ENCODE measurements at places on chromosomes 13 and 19.

- DNase-seq: no peak
Observed at GRCh38 chr19:13732337-13732736, 32.0 kb upstream of the MRI1 start.

- DNase-seq: no peak
Observed at GRCh38 chr13:104616990-104617389, 1550.8 kb upstream of the SLC10A2 start.

GRCh38 chr13:31963631-31964030 lies 67.9 kb upstream of the FRY start:
- no peak for DNase-seq

- peak; percentile 79 for DNase-seq
Observed at GRCh38 chr19:45251452-45252354, 632 bp downstream of the MARK4 start.

DNA sequence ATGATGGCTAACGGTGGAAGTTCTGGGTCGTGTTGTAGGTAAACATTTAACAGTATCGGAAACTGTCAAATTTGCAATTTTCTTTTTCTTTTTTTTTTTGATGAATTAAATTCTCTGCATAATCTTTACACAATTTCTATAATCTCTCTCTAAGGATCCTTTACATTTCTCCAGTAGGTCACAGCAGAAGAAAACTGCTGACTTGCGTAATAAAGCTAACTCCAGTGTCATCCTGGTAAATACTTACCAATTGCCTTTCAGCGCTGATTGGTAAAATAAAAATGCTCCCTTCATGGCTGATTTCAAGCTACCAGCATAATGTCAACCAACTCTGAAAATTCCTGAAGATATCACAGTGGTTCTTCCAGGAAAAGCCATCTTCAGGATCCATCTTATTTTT lies 510.5 kb upstream of the ATXN8OS start:
- DNase-seq: no peak

GRCh38 chr13:112574416-112574815 lies 13.5 kb downstream of the TUBGCP3 start:
- no peak for DNase-seq

- DNase-seq: peak; percentile 40
Observed at GRCh38 chr19:8445488-8446001, 770 bp downstream of the HNRNPM start.

GRCh38 chr19:7983995-7984837 lies 21.2 kb downstream of the ELAVL1 start:
- DNase-seq: no peak

GRCh38 chr13:30727491-30728355 lies 7.6 kb upstream of the ALOX5AP start:
- no peak for DNase-seq

- no peak for DNase-seq
Observed at GRCh38 chr13:44817131-44817671, 172.1 kb downstream of the NUFIP1 start.

GRCh38 chr13:113053801-113054604 lies 51.6 kb upstream of the F7 start:
- DNase-seq: no peak

DNA sequence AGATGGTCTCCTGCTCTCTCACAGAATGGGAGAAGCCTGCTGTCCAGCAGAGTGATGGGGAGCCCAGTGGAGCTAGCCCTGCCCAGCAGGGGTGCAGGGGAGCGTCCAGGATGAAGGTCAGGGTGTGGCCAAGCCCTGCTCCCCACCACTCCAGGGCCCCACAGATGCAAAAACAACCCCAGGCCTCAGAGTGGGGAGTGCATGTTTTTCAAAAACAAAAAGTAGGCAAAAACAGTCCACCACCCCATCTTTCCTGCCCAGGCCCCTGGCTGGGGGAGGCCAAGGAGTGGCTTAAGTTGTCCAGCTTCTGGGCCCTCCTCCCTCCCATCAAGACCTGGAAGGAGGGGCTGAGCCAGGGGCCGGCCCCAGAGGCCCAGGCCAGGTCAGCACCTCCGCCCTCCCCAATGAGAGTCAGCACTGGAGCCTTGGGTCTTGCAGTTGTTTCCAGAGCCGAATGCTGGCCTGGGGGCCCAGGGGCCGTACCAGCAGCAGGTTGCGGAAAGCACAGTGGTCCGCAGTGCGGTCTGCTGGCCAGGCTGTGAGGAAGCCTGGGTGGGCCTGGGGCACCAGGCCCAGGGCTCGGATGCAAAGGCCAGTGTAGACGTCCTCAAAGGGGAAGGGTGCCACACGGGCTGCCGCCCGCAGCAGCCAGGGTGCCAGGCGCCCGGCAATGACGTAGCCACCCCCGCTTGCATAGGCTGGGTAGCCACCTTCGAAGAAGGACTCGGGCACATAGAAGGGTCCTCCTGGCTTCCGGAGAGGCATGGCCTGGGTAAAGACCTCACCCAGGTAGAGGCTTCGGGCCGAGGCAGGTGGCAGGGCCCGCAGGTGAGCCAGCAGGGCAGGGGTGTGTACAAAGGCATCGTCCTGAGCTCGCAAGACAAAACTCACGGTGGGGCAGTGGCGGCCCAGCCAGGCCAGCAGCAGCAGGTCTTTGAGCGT lies 1.7 kb downstream of the B3GNT8 start:
- no peak for DNase-seq

DNA sequence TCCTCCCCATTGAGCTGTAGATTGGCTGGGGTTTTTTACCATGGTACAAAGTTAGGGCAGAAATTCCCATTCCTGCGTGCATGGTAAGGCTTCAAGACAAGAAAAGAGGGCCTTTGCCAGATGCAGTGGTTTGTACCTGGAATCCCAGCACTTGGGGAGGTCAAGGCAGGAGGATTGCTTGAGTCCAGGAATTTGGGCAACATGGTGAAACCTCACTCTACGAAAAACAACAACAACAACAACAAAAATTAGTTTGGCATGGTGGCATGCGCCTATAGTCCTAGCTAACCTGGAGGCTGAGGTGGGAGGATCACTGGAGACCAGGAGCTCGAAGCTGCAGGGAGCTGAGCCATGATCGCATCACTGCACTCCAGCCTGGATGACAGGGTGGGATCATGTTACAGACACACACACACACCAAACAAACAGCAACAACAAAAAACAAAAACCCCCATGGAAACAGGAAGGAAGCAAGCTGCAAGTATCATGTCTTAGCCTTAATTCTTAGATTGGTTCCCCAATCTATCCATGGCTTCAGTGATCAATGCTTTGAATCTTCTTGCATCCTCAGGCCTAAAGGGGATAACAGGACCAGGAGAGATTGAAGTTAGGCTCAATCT lies 5.5 kb upstream of the WTIP start:
- no peak for DNase-seq

DNA sequence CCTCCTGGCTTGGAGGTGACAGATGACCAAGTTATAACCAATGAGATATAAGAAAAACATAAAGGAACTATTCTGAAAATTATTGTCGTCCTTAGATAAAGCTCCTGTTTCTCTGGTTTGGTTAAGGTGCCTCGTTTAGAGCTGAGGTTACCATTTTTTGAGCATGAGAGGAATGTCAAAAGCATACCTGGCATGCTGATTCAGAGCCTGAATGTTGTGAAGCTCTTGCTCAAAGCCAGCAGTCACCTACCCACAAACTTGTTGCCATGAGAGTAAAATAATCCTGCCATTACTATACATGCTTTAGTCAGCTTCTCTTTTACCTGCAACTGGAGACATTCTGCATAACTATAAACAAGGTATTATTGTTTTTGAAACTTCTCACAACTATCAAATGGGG lies 1116.2 kb downstream of the DIAPH3 start:
- DNase-seq: no peak

- DNase-seq: no peak
Observed at GRCh38 chr13:114057166-114058050, 75.0 kb downstream of the RASA3 start.

GRCh38 chr19:56137405-56137804 lies 3.7 kb upstream of the ZNF444 start:
- DNase-seq: no peak

GRCh38 chr13:79212064-79212619 lies 193.9 kb downstream of the RBM26 start:
- DNase-seq: no peak

DNA sequence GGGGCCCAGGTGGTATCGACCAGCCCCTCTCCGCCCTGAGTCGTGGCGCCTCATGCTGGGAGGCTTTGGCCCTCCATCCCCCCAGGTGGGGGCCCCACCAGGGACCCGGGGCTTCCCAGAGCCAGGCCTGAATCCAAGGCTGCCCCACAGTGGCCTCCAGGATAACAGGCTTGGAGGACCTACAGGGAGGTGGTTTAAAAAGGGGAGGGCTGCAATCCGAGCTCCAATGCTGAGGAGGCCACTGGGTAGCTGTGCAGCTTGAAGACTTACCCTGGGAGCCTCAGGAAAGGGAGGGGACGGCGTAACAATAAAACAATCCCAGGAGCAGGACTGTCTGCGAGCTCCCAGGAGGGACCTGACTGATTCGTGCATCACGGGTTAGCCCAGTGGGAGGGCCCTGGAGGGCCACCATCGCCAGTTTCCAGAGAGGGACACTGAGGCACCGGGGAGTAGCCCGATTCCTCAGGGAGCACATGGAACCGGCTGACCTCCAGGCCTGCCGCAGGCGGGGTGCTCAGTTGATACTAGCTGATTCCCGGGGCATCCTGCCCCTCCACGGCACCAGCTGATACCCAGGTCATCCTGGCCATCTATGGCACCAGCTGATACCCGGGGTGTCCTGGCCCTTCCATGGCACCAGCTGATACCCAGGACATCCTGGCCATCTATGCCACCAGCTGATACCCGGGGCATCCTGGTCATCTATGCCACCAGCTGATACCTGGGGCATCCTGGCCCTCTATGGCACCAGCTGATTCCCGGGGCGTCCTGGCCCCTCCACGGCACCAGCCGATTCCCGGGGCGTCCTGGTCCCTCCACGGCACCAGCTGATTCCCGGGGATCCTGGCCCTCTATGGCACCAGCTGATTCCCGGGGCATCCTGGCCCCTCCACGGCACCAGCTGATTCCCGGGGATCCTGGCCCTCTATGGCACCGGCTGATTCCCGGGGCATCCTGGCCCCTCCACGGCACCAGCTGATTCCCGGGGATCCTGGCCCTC lies 3.7 kb upstream of the C2CD4C start:
- no peak for DNase-seq

DNA sequence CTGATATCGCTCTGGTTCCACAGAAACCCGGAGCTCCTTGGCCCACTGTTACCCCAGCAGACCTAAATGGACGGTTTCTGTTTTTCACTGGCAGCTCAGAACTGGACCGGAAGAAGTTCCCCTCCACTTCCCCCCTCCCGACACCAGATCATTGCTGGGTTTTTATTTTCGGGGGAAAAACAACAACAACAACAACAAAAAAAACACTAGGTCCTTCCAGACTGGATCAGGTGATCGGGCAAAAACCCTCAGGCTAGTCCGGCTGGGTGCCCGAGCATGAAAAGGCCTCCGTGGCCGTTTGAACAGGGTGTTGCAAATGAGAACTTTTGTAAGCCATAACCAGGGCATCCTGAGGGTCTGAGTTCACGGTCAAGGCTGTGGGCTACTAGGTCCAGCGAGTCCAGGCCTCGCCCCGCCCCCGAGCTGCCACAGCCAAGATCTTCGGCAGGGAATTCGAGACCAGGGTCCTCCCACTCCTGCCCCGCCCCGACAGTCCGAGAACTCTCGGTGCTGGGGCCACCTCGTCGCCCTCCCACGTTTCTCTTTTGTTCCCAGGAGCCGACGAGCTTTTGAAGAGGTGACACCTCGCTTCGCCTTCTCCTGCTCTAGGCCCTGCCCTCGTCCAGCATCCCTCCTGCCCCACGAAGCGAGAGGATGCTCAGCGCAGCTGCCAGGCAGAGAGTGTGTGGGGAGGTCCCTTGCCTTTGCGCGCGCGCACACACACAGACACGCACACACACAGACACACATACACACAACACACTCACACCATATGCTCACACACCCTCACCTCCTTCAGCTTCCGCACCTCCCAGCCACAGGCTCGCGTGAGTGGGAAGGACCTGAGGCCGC lies 8.8 kb downstream of the ZIC2 start:
- no peak for DNase-seq

DNA sequence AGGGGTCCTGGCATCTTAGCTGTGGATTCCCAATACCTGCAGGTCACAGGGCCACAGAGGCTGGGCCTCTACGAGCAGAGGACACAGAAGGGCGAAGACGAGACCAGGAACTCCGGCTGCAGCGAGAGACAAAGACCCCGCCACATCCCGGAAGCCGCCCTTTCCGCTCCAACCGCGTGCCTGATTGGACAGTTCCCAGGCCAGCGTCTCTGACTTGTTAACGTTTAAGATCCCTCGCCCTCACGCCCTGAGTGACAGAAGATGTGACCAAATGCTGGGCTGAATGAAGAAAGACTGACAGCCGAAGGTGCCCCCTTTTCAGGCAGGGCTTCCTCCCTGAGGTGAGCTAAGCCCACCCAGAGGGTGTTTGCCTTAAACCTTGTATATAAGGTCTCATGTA lies at the start of gene ZNF98:
Gene ZNF98 (minus strand): TSS at position 136 of the 400 bp plus-strand sequence. CDS start 122 bp downstream, at position 14.
- no peak for DNase-seq

- no peak for DNase-seq
Observed at GRCh38 chr13:64061649-64062048, 2646.0 kb upstream of the PCDH20 start.

DNA sequence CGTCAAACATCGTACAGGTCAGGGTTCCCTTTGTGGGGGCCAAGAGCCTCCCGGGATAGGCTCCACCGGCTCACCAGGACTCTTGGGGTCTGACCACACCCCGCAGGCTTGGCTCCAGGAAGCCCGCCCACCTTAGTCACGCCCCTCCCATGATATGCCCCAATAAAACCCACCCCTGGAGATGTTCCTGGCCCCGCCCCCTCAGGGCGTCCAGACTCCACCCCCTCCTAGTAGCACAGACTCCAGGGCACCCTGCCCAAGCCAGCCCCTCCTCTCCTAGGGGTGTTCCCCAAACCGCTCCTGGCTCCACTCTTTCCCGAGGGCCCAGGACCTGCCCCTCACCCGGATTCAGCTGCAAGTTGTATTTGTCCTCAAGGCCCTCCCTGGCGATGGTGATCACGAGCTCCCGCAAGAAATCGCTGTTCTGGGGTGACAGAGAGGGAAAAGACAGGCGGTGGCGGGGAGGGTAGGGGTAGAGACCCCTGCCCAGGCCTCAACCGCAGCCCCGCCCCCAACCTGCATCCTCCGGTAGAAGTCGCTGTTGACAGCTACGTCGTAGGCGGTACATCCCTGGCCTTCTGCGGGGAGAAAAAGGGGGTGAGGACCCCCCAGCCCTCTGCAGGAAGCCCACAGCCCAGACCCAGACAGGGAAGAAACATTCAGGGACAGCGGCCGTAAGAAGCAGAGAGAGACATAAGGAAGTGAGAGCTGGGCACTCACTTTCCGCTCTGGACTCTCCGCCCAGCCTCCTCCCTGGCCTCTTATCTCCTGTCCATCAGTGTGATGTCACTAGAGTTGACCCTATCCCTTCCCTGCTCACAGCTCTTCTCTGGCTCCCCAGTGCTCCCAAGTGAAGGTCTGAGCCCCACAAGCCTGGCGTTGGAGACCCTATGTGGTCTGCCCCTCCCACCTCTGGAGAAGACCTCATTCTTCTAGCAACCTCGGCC lies 3.9 kb downstream of the PIH1D1 start:
- peak; percentile 13 for DNase-seq

- DNase-seq: no peak
Observed at GRCh38 chr19:46720503-46721239, 3.8 kb upstream of the PRKD2 start.

- DNase-seq: no peak
Observed at GRCh38 chr19:5632657-5633056, 9.8 kb downstream of the SAFB start.

Measured in GM13977 (cell line).